H1 (cell line): ENCODE measurements at places on chromosomes 1 and 21. TPM values are rescaled to one million over a fixed set of nuclear protein-coding genes. Genes with fewer than 3 reads are reported as not detected.

Gene TADA1
- total RNA-seq, result 21.1 and 24.5 TPM in 2 replicates

Gene MFSD2A
- total RNA-seq, result 25.9 and 26.6 TPM in 2 replicates

- DNase-seq, result no peak
Observed at GRCh38 chr1:209929751-209930150, 8.3 kb upstream of the SYT14 start.

GRCh38 chr1:24111262-24111995, 506 bp downstream of the MYOM3 start:
- DNase-seq, result no peak

DNA sequence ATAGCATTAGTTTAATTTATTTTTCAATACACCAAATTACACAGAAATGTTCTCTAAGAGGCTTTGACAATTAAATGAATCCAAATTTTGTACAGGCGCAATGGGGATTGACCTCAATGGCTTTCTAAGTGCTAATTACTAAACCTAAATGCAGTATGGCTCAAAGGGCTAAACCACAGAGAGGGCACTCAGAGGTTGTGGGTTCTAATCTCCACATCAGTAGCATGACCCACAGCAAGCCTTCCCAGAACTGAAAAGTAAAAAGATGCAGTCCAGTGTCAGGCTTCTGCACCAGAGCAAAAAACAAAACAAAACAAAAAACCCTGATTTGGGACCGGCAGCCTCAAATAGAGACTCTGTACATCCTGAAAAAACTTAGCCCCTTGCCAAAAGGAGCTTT, 579.2 kb upstream of the PKN2 start:
- DNase-seq, result no peak
